Hepatocyte (in vitro differentiated cells): ENCODE measurements at places on chromosomes 6 and 20.

- H3K4me1 ChIP-seq = peaks cover 17% of the 10 kb centered on the region
- no peaks in the 10 kb centered on the region for H3K27me3 ChIP-seq
- peak overlapping the region; percentile 56 for H3K27ac ChIP-seq
- DNase-seq = no peak
Measured at GRCh38 chr6:37313723-37314486, 39.9 kb upstream of the RNF8 start.

DNA sequence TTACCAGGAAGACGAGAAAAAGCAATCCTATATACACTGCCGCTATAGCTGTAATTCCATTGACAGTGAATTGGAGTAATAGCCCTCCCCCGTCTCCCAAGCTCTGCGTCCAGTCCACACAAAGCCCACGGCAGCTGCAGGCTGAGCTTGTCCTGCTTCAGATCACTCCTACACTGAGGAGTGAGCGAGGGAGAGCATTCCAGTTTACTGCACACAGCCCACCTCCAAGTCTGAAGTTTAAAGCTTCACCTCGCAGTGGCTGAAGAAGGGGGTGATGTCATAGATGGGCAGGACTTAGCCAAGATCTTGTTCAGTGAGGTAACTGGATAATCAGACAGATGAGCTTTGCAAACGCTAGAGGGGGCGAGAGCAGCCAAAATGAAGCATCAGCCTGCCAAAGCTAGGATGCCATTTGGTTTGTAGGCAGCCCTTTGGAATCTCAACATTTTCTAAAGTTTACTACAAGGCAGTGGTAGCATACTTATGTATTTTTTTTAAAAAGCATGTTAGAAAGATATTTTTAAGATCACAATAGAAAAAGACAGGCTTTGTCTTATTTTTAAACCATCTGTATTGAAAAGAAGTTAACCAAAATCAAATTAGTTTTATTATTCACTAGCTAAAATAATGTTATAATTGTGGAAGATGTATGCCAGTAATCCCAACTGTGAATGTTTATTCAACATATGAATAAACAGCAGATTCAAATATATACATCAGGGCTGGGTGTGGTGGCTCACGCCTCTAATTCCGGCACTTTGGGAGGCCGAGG is at the start of gene FLRT3:
TSS of gene FLRT3 (minus strand) at position 213 of the 772 bp plus-strand sequence. CDS start 10,106 bp downstream, outside the sequence.
- H3K4me1 ChIP-seq = peaks cover 5% of the 10 kb centered on the region
- H3K27me3 ChIP-seq = no peaks in the 10 kb centered on the region
- no peaks in the 10 kb centered on the region for H3K36me3 ChIP-seq
- DNase-seq = peak; percentile 96

- no peaks in the 10 kb centered on the region for H3K36me3 ChIP-seq
- H3K27me3 ChIP-seq = no peaks in the 10 kb centered on the region
- H3K4me1 ChIP-seq = peaks cover 44% of the 10 kb centered on the region
- H3K4me3 ChIP-seq = no peak overlapping the region
- no peak for DNase-seq
Measured at GRCh38 chr6:44224965-44225305, 1.5 kb downstream of the SLC29A1 start.

- DNase-seq = no peak
- H3K4me3 ChIP-seq = no peak overlapping the region
- H3K27ac ChIP-seq = no peak overlapping the region
- no peaks in the 10 kb centered on the region for H3K4me1 ChIP-seq
- H3K36me3 ChIP-seq = no peaks in the 10 kb centered on the region
- H3K27me3 ChIP-seq = no peaks in the 10 kb centered on the region
Measured at GRCh38 chr20:23341073-23341472, 9.5 kb upstream of the NXT1 start.

- no peak for DNase-seq
- no peaks in the 10 kb centered on the region for H3K36me3 ChIP-seq
- no peak overlapping the region for H3K4me3 ChIP-seq
- no peaks in the 10 kb centered on the region for H3K27me3 ChIP-seq
- H3K27ac ChIP-seq = no peak overlapping the region
- H3K4me1 ChIP-seq = no peaks in the 10 kb centered on the region
Measured at GRCh38 chr20:39282619-39283092, 320.5 kb downstream of the DHX35 start.

DNA sequence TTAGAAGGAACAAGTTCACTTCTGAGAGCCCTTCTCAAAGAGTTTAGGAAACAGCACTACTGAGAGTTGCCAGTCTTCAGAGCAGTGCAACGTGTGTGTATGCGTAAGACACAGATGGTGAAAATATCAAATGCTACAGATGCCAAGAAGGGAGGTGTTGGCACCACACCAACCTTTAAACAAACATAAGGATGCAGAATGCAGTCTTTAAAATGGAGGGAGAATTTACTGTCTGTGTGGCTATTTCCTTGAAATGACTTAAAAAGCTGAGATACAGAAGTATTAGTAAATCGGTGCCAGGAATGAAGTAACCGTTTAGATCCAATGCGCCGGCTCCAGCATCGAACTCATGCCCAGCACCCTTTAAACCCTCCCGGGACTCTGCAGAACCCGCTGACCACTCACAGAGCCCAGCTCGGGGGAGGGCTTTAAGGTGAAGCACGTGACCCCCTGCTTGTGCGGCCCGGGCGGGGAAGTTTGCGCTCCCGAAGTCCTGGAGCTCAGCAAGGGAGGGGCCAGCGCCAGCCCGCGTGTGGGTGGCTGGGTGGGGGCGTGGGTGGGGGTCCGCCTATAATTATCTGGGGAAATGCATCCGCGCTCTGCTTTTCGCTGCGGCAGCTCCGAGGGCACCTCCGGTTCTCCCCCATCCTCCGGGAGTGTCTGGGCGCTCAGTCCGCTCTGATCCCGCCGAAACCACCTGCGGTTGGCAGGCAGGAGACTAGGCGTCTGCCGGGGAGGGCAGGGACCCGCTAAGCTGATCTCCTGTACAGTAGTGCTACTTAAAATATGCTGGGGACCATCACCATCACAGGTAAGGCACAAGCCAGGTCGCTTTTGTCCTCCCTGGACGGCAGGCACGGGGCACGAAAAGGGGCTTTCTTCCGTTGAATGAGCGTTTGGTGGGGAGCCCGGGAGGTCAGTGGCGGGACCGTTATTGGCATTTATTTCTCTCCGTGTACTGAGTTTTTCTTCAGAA is 66.0 kb downstream of the ZBTB2 start:
- H3K36me3 ChIP-seq = no peaks in the 10 kb centered on the region
- DNase-seq = peak; percentile 64
- no peaks in the 10 kb centered on the region for H3K27me3 ChIP-seq
- no peak overlapping the region for H3K27ac ChIP-seq

DNA sequence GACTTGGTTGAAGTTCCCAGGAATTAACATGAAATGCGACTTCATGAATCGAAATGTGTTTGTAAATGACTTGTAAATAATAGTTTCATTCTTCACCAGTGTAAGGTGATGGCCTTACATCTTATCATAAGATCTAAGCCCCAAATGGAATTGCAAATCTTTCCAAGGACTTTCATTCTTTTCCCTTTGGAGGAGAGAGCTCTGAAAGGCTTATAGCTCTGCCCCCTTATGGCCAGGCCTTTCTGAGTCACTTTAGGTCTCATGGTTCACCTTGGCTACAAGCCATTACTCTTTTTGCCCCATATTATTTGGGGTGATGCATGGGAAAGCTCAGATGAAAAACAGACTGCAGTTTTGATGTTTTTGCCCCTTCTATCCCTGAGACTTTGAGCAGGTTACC is 209.1 kb upstream of the BMP2 start:
- no peaks in the 10 kb centered on the region for H3K36me3 ChIP-seq
- no peak overlapping the region for H3K4me3 ChIP-seq
- H3K27ac ChIP-seq = no peak overlapping the region
- peaks cover 6% of the 10 kb centered on the region for H3K4me1 ChIP-seq

GRCh38 chr6:11535801-11536230 is 1.7 kb upstream of the TMEM170B start:
- H3K27ac ChIP-seq = no peak overlapping the region
- H3K4me1 ChIP-seq = peaks cover 5% of the 10 kb centered on the region
- DNase-seq = peak; percentile 55
- no peaks in the 10 kb centered on the region for H3K36me3 ChIP-seq
- no peaks in the 10 kb centered on the region for H3K27me3 ChIP-seq

DNA sequence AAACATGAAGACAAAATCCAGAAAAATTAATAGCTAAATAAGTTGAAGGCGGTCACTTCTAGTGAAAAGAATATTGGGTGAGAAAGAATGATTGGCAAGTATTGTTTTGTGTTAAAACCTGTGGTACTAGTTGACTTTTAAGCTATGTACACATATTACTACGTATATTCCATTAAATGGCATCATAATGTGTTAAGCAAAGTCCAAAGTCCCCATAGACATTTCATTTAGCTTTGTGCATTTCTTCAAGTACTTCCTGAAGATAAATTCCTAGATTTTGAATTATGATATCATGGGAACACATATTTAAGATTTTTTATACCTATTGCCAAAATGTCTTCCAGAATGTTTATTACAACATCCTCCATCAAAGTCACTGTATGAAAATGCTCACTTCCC is 272.7 kb upstream of the IRAK1BP1 start:
- H3K27ac ChIP-seq = no peak overlapping the region
- H3K36me3 ChIP-seq = no peaks in the 10 kb centered on the region
- no peak for DNase-seq
- no peak overlapping the region for H3K4me3 ChIP-seq

- no peak for DNase-seq
- H3K36me3 ChIP-seq = no peaks in the 10 kb centered on the region
- peak overlapping the region; percentile 83 for H3K27ac ChIP-seq
- H3K4me3 ChIP-seq = no peak overlapping the region
- peaks cover 12% of the 10 kb centered on the region for H3K4me1 ChIP-seq
- H3K27me3 ChIP-seq = no peaks in the 10 kb centered on the region
Measured at GRCh38 chr6:70396796-70397729, 16.2 kb upstream of the FAM135A start.

GRCh38 chr6:89359561-89359960 is 7.0 kb upstream of the UBE2J1 start:
- no peak overlapping the region for H3K4me3 ChIP-seq
- no peaks in the 10 kb centered on the region for H3K4me1 ChIP-seq
- DNase-seq = no peak
- H3K27me3 ChIP-seq = no peaks in the 10 kb centered on the region
- no peak overlapping the region for H3K27ac ChIP-seq

- H3K27me3 ChIP-seq = no peaks in the 10 kb centered on the region
- peaks cover 18% of the 10 kb centered on the region for H3K4me1 ChIP-seq
- DNase-seq = no peak
- peaks cover 16% of the 10 kb centered on the region for H3K36me3 ChIP-seq
- no peak overlapping the region for H3K27ac ChIP-seq
Measured at GRCh38 chr20:58909585-58909984, 57.1 kb downstream of the GNAS start.

DNA sequence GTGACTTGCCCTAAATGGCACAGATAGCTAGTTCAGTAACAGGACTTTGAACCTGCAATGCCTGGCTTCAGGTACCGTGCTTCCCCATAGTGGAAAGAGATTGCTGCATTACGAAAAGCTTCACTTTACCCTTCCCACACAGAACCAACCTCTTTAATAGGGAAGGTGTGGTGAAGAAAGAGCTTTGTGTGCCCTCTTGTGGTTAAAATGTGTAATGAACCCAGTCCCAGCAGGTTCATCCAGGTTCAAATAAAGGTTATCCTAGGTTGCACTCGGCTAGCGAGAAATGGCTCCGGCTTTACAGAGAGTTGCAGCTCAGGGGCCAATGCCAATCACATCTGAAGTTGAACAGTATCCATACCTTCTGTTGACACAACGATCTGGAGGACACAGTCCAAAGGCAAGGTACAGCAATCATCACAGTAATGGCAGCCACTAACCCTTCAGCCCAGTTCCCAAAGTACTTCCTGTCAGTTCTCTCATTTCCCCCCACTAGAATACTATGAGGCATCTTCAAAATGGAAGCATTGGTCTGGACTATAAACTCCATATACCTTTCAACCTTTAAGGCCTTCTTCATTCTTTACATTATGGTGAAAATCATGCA is 3.0 kb downstream of the DEFB115 start:
- no peaks in the 10 kb centered on the region for H3K36me3 ChIP-seq
- H3K27me3 ChIP-seq = no peaks in the 10 kb centered on the region
- no peaks in the 10 kb centered on the region for H3K4me1 ChIP-seq
- no peak overlapping the region for H3K4me3 ChIP-seq
- H3K27ac ChIP-seq = no peak overlapping the region

DNA sequence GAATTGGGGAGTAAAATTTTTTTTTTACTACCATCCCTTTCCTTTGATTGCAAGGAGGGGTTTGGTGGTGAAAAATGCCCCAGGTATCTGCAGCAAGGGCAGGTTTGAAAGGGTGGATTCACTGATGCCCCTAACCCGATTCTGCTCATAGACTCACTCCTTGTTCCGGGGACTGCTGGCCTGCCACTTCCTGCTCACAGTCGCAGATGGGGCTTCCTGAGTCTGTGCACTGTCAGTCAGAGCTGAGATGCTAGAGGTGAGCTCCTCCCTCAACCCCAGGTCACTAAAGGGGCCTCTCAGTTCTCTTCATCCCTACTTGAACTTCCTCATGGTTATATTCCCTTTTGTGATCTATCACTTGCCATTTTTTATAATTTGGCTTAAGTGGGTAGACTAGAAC is 357.9 kb downstream of the FARS2 start:
- no peaks in the 10 kb centered on the region for H3K36me3 ChIP-seq
- H3K27me3 ChIP-seq = no peaks in the 10 kb centered on the region
- no peak for DNase-seq
- no peaks in the 10 kb centered on the region for H3K4me1 ChIP-seq

DNA sequence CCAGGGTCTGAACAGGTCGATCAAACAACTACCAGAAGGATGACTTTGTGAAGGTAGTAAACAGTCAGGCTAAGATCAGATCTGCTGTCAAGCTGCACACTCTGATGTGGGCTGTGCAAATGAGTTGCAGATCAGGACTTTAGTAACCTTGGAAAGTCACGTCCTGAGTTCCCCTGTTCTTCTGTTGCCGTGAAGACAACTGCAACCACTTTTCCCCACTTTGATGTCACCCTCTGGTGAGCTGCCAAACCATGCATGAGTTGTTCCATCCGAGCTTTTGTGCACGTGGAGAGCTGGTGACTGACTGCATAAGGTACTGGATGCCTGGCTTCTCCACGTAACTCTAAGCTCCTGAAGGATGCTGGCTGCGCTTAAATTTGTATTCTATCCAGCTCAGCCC is 111.0 kb downstream of the CD83 start:
- no peaks in the 10 kb centered on the region for H3K4me1 ChIP-seq
- no peaks in the 10 kb centered on the region for H3K27me3 ChIP-seq
- H3K4me3 ChIP-seq = no peak overlapping the region
- DNase-seq = no peak
- no peak overlapping the region for H3K27ac ChIP-seq

- H3K27me3 ChIP-seq = no peaks in the 10 kb centered on the region
- H3K36me3 ChIP-seq = no peaks in the 10 kb centered on the region
- peak; percentile 43 for DNase-seq
- H3K4me3 ChIP-seq = no peak overlapping the region
- no peaks in the 10 kb centered on the region for H3K4me1 ChIP-seq
Measured at GRCh38 chr6:50093116-50093937, 43.6 kb upstream of the DEFB112 start.

DNA sequence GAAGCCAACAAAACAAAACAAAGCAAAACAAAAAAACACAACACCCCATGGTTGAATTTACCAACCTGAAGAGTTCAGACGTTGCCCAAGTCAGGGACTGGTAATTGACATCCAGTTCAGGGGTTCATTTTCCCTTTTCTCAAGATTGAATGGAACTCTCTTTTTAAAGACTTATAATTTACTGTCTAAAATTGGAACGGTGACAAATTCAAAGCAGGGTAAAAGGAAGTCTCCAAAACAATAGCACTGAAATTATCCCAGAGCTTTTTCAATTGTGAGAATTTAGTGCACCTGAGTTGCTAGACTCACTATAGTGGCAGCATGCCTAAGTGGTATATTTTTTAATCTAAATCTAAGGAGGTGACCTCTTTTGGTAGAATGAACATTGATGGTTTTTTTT is 90.9 kb upstream of the PREP start:
- no peaks in the 10 kb centered on the region for H3K36me3 ChIP-seq
- no peak overlapping the region for H3K4me3 ChIP-seq
- no peaks in the 10 kb centered on the region for H3K27me3 ChIP-seq
- peaks cover 32% of the 10 kb centered on the region for H3K4me1 ChIP-seq
- peak overlapping the region; percentile 93 for H3K27ac ChIP-seq
